ENCODE measurements at places on chromosomes 6 and 20.

DNA sequence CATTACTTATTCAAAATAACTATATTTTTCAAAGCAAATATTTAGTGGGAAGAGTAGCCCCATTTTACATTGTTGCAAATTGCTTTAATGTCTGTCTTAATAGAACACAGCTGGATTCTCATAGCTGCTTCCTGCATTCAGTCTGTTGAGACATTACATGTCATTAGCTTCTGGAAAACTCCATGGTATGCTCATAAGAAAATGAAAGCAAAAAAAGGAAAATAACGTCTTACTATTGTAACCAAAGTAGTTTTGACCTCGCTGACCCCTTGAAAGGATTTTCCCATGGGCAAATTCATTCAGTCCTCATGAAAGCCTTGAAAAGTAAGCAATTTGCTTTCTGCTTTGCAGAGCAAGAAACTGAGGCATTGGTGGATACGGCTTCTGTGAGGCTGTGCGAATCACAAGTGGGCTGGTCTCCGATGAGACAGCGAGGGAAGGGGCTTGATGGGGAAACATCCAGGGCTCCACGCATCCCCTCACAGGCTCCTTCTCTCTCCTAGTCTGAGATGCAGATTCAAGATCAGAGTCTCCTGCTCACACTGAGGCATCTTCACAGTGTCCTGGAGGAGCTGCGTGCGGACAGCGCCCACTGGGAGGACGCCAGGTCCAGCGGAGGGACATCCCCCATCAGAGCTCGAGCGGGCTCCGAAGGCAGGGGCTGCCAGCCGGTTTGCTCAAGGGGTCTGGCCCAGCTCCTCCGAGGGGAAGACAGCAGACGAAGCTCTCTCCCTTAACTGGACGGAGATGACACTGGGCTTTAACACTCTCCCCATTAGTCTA, 3.3 kb downstream of the C20orf202 start:
- no peak for DNase-seq

- DNase-seq: no peak
Observed at GRCh38 chr6:125927761-125928160, 28.8 kb upstream of the HINT3 start.

- no peak for DNase-seq
Observed at GRCh38 chr6:126672649-126673048, 332.7 kb downstream of the CENPW start.

GRCh38 chr20:43513931-43514647, 6.6 kb downstream of the L3MBTL1 start:
- peak; percentile 95 for DNase-seq

GRCh38 chr6:156791320-156791850, 14.2 kb downstream of the ARID1B start:
- DNase-seq: no peak

DNA sequence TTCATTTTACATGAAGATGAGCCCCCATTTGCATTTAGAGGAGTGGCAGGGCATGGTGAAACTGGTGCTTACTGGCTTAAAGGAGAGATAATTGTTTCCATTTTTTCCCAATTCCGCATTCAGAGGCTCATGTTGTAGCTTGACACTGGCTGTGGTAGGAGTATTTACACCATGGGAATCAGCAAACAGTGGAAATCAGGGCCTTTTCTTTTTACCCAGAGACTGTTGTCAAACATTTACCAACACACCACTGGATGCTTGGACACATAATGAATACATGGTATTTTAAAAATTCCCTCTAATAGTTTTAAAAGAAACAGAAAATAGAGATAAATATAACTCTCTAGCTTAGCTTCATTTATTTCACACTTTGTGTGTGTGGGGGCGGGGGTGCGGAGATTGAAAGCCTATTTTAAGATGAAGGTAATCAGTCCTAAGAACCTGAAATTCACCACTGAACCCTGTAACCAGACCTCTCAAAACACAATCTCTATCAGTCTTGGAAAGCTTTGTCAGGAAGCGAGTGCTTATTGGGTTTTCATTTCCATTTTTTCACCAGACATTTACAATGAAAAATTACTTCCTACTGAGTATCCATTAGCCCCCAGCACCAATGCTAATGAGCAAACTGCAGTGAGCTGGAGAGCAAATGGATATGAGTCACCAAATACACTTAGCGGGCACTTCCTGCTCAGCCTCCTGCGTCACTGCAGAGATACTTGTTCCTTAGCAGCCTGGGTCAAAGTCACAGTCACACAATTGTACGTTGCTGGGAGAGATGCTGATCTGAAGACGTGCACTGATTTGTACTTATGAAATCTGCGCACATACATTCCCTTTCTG, 532.0 kb downstream of the BCKDHB start:
- peak; percentile 97 for DNase-seq

DNA sequence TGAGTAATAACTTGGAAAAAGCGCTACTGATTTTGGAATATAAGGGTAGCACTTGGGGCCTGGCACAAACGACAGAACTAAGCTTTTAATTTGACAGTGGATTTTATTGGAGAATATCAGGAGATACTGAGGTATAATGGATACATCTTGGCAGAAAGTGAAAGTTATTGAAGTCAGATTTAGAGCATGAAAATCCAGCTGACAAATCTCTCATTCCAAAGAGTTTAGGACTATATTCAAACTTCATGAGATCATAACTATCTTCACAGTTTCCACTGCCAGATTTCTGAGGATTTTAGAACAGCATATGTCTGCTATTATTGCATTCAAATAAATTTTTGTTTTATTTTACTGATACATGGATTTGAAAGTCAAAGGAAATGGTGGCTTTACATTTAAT, 132.3 kb upstream of the THEMIS start:
- no peak for DNase-seq

DNA sequence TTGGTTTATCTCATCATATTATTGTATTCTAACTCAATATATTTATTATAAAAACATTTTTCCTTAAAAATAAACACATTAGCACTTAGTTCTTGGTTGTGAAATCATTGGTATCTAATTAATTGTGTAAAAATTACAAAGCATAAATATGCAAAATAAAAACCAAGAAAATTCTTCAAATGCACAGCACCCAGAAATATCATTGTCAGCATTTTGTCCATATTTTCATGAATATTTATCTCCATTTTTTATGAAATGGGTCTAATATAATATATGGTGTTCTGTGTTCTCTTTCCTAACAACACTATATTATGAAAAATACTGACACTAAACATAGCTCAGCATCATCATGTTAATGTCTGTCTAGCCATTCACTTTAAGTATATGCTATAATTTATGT, 877.8 kb upstream of the MAP3K7 start:
- DNase-seq: no peak

DNA sequence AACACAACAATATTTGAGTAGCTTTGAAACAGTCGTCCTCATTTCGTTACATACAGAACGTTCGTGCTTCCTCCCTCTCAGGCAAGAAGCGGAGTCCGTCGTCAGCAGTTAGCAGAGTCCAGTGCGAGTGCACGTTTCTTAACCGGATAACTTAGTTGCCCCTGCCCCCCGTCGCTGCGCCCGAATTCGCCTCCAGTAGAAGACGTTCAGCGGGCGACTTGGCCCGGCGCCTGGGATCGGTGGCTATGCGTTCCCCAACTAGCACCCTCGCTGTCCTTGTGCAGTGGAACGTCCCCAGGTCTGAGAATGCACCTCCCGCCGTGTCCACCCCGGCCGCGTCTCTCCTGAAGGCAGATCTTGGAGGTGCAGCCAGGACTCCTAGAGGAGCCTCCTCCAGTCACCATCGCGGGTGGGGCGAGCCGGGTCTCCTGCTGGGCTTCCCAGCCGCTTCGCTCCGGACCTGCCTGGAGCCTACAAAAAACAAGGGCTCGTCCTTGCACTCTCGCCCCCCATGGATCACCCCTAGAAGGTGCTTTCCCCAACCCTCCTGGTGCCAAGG, 910 bp upstream of the PCSK2 start:
- no peak for DNase-seq

- DNase-seq: no peak
Observed at GRCh38 chr6:118935978-118936703, 1.2 kb upstream of the MCM9 start.

DNA sequence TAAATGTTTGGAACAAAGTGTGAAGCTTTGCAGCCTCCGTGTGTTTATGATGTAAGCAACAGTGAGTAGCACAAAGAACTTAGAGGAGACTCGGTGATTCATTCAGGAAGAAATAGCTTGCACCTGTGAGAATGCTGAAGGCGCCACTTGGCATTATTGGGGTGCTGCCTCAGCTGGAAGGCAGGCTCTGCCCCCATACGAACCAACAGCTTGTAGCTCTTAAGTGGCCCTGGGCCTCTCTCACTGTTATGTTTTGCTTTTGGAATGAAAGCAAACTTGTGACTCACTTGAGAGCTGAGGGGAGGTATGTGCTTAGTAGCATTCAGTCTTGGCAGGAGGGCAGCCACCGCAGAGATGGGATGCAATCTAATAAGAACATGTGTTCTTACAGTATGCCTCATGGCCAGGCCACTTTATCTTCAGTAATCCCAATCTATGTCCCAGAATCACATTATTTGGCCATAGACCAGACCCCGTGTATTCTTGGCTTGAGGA, 310.7 kb downstream of the EYA4 start:
- peak; percentile 99 for DNase-seq

GRCh38 chr6:160117137-160117536, 4.5 kb upstream of the SLC22A1 start:
- no peak for DNase-seq

- no peak for DNase-seq
Observed at GRCh38 chr6:36657271-36657670, 21.2 kb upstream of the CDKN1A start.

DNA sequence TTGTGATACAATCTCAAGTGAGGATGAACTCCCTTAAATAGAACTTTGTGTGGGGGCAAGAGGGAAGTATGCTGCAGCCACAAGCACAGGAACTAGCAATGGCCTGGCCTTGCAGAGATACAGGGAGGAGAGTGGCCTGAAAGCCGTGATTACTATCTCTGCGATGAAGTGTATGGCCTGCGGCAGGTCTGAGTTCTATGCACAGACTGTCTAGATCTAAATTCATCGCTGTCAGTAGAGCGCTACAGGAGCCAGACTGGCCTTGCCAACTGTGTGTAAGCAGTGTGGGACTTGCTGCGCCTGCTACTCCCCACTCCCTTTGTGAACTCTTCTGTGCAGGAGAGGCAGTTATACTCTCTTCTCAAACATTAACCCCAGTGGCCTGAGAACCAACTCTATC, 997.0 kb downstream of the GRIK2 start:
- no peak for DNase-seq

Measured in non-pigmented ciliary epithelial cell (primary cell).